ENCODE measurements at places on chromosomes 6 and 20.

DNA sequence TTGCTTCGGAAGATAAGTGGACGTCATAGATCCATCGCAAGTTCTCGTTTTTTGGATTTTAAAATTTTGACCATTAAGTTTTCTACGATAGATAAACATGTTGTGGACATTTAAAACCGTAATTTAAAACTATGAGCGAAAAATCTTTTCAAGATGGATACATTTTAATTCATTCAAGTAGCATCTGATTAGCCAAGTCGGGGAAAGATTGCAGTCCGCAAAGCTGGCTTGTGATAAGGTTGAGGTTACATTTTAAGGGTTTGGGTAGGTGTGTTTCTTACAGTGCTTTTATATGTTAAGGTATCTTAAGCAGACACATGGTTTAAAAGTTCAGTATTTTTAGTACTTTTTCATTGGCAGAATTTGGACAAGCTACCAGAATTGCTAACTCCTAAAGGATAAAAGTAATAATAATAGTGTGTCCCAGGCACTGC is 1.2 kb downstream of the WTAP start:
- peak; percentile 14 for DNase-seq

- DNase-seq: no peak
These were observed 515.7 kb downstream of the FRK start for GRCh38 chr6:115544765-115545671.

- no peak for DNase-seq
These were observed 899.0 kb downstream of the TFAP2A start for GRCh38 chr6:9515633-9516606.

GRCh38 chr6:166657531-166657930 is 30.5 kb upstream of the RPS6KA2 start:
- no peak for DNase-seq
